ENCODE measurements at places on chromosomes 12 and 14. TPM values are rescaled to one million over a fixed set of nuclear protein-coding genes. Genes with fewer than 3 reads are reported as not detected.

- no peaks in the 10 kb centered on the region for H3K36me3 ChIP-seq
- H3K27ac ChIP-seq, result no peak overlapping the region
- no peaks in the 10 kb centered on the region for H3K4me1 ChIP-seq
- H3K4me3 ChIP-seq, result no peak overlapping the region
Observed at GRCh38 chr12:40382217-40382616, 157.4 kb downstream of the LRRK2 start.

The KRT75 gene
- total RNA-seq, result not detected

DNA sequence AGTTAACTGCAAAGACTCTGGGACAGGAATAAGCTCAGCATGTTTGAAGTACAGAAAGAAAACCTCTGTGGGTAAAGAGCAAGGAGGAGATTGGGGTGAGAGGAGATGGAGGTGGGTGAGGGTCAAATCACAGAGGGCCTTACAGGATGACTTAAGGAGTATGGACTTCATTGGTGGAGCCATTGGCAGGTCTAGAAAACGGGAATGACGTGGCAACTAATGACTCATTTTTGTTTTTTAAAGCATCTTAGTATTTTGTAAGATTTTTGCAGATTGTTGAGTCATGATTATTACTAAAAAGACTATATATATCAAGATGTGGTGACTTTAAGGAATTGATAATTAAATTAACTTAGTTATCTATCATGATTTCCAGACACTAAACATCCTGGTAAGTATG, 18.5 kb downstream of the UTP20 start:
- H3K27ac ChIP-seq, result no peak overlapping the region
- no peaks in the 10 kb centered on the region for H3K27me3 ChIP-seq
- DNase-seq, result no peak
- H3K4me1 ChIP-seq, result no peaks in the 10 kb centered on the region
- H3K4me3 ChIP-seq, result no peak overlapping the region

The SUSD6 gene
- 69.7 TPM for total RNA-seq

DNA sequence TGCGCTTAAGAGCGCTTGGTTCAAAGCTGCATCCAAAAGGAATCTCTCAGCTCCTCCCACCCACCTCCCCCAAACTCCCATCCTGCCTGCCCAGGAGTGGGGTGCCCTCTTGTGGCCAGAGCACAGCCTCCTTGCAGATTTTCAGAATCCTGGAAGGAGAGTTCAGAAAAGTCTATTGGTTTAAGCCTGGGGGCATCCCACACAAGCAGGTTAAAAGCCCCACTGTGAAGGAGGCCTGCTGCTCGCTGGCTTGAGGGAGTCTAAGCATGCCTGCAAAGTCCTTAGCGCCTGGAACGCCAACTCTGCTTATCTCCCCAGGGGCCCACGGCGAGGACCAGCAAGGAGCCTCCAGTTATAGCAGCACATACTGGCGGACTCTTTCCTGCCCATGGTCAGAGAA, 297.1 kb downstream of the KSR2 start:
- DNase-seq, result peak; percentile 8
- no peaks in the 10 kb centered on the region for H3K4me1 ChIP-seq
- H3K27ac ChIP-seq, result no peak overlapping the region

Data from activated naive CD4-positive, alpha-beta T cell treated with anti-CD3 and anti-CD28 coated beads for 36 hours (primary cell).